Fibroblast of skin of back (primary cell): ENCODE measurements at places on chromosomes 4 and X.

- DNase-seq: peak; percentile 62
Observed at GRCh38 chrX:11239230-11239629, 54.0 kb upstream of the AMELX start.

DNA sequence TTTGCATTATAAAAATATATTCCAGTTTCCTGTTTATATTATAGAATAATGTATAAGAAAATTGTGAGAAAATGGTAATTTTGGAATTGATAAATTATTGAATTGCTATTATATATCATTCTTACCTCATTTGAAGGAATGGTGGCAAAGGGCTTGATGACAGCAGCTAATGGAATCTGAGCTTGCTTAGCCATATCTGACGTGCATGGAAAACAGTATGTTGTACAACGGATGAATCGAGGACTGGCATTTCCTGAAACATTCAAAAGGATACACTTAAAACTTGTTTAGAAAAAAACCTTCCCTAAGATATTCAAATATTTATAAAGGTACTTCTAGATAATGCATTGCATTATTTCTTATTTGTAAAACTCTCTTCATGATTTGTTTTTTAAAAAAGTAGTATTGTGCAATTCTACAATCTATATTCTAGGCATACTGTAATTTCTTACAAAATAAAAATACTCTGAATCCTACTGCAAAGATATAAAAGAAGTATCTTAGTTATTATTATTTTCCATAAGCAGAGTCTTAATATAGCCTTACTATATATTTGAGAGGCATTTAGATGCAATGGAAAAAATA is 38.3 kb downstream of the SEC24D start:
- peak; percentile 52 for DNase-seq

DNA sequence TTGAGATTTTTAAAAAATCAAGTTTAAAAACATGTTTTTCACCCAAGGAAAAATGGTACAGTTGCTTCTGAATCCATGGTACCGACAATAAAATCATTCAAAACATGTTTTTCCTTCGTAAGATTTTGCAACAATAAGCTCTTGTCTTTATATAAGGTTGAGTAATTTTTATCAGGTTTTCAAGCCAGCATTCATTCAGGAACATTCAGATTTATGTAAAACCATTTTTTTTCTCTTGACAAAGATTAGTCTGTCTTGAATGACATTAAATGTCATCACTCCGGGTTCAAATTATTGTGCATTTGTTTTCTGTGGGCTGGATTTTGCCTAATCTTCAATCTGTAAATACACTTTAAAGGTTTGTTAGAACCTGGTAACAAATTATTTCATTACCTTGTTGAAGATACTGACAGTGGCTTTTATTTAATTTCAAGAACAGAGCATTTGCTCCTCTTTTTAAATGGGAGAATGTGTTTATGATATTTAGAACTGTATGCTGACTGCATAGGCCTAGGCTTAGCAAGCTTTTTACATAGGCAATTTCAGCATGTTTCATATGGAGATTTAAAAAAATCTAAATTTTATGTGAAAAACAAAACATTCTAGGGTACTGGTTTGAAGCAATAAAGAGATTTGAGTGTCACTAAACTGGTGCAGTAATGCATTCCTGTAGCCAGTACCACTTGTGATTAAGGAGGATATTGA is 336.4 kb upstream of the HAND2 start:
- DNase-seq: no peak

- no peak for DNase-seq
Observed at GRCh38 chr4:101183221-101183620, 164.1 kb downstream of the PPP3CA start.

GRCh38 chr4:128241425-128241913 is 46.1 kb downstream of the PGRMC2 start:
- peak; percentile 99 for DNase-seq

- DNase-seq: peak; percentile 39
Observed at GRCh38 chr4:183249854-183250253, 70.2 kb downstream of the CLDN22 start.

DNA sequence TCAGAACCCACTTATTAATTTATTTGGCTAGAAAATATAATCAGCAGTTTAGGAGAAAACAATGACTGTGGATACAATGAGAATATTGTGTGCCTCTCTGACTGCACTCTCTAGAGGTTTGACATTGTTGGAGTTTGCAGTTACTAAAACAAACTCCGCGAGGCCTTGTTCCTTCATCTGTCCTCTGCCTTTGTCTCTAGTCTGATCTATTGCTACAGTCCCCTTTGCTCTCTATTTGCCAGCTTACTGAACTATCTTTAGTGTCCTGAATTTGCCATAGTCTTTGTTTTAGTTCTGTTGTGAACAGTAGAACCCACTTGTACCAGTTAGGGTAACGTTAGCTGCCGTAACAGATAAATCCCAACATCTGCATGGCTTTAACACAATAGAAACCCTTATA is 81.4 kb upstream of the RPS6KA3 start:
- no peak for DNase-seq

GRCh38 chrX:127404161-127404560 is 584.6 kb downstream of the PRR32 start:
- DNase-seq: no peak

- DNase-seq: peak; percentile 27
Observed at GRCh38 chrX:88883200-88883599, 136.2 kb downstream of the CPXCR1 start.

- DNase-seq: no peak
Observed at GRCh38 chr4:27947302-27947701, 1086.7 kb downstream of the STIM2 start.

DNA sequence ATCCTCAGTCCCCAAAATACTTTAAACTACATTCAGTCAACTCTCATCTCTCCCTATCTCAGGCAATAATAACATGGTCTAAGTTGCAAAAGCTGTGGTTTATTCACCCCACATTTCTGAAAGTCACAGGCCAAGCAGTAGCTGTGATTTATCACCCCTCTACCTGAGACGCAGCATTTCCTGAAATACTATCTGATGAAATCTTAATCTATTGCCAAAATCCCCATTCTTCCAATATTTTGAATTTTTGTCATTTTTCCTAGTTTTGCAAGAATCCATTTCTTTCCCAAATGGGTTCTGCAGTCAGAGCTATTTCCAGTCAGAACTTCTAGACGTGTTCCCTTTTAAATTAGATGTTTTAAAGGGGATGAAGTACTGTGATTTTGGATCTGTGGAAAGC is 148.3 kb downstream of the BANK1 start:
- DNase-seq: no peak

DNA sequence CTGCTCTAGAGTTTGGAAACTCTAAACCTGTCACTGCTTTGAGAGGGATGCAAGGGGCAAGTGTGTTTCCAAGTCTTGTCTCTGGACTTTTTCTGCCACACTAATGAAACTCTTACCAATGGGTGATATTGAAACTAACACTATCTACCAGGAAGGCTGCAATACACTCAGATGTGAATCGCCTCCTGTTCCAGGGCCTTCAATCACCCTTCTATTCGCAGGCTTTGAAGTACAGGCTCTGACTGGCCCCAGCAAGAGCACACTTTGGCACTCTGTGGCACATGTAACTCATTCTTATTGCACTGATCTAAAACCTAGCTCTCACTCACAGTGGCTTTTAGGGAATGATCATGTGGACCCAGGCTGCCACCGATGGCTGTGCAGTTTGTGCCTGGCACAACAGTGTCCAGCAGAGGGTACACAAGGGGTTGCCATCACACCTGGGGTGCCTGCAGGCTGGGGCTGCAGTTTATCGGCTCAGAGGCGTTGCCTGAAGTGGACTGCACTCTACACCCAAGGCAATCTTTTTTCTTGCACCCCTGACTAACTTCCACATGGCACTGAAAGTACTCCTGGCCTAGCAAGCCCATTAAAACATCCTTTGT is 210.8 kb downstream of the MGST2 start:
- DNase-seq: no peak

GRCh38 chrX:103254171-103254824 is 657 bp downstream of the TCEAL8 start:
- DNase-seq: peak; percentile 27

GRCh38 chr4:40307627-40308497 is 27.3 kb upstream of the CHRNA9 start:
- no peak for DNase-seq

- DNase-seq: no peak
Observed at GRCh38 chr4:155735496-155735895, 23.3 kb upstream of the GUCY1B1 start.

- no peak for DNase-seq
Observed at GRCh38 chrX:56785442-56785841, 56.4 kb downstream of the NBDY start.

DNA sequence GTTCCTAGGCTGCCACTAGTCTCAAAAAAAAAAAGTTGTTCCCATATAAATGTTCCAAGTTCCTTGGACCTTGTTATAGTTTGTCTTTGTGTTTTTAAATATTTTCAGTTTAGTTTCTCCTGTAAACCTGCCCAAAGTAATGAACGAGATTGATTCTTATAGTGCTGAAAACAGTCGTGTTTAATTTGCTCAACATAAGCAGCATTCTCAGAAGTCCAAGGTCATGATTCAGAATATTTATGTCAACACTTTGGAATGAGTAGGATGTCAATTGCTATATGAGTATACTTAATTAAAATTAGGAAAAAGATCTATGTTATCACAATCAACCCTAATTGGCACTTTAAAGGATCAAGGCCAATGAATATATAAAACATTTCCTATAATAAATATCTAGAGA is 510.9 kb downstream of the PPP4R3C start:
- peak; percentile 23 for DNase-seq

DNA sequence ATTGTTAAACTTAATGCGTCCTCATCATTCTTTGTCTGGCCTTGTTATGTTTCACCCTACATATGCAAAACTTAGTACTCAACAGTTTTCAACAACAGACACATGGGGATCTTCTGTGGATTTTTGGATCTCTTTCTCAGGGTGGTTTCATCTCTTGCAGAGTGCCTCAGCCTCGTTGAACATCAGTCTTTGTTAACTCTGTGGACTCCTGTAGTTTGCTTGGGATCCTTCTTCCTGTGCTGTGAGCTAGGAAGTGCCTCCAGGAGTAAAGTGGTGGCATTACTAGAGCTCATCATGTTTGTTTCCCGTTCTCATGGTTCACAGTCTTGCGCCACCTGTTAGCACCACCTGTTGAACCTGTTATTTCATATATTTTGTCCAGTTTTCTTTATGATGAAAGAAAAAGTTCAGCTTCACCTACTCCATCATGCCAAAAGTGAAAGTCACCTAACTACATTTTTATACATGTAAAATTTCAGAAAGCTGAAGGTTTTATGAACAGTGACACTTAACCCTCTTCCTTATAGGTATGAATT is 27.5 kb upstream of the NDUFC1 start:
- no peak for DNase-seq

- no peak for DNase-seq
Observed at GRCh38 chr4:33013282-33013681, 2293.1 kb downstream of the PCDH7 start.

- DNase-seq: no peak
Observed at GRCh38 chrX:94400488-94400887, 726.5 kb downstream of the FAM133A start.

GRCh38 chrX:23787745-23788118 is 4.8 kb downstream of the SAT1 start:
- DNase-seq: no peak

GRCh38 chr4:102552781-102553180 is 51.6 kb downstream of the NFKB1 start:
- DNase-seq: no peak

DNA sequence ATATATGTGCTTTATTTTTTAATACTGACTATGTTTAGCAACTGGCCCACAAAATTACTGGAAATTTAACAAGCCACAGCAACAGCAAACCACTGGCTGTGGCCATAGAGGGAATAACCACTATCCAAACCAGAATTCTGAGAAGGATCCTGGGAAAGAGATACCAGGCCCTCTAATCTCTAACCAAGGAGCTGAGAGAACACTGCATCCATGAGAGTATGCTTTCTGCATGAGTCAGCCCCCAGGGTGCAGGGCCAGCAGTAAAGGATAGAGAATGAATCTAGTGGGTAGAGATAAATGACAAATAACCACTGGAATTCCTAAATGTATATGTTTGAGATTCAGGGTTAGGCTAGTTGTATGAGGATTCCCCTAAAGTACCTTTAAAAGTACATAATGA is 221.8 kb downstream of the KIT start:
- DNase-seq: peak; percentile 95

DNA sequence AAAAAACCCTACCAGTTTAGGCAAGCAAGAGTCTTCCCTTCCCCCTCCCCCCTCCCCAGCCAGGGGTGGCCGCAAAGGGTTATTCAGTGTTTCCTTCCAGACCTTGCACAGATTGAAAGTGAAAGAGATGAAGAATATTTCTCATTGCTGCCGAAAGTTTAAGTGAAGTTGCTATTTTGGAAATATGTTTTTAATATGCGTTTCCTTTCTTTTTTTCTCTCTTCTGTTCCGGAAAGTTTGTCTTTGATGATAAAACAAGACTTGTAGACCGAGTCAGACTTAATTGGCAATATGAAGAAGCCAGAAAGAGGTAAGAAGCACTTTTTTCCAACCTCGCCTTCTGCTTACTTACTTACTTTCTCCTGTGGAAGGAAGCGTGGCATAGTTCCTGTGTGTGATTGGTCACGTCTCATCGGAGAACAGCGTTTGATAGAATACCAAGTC is 58.5 kb upstream of the CLCN4 start:
- DNase-seq: no peak

- no peak for DNase-seq
Observed at GRCh38 chrX:41603596-41603995, 85.2 kb upstream of the GPR34 start.

DNA sequence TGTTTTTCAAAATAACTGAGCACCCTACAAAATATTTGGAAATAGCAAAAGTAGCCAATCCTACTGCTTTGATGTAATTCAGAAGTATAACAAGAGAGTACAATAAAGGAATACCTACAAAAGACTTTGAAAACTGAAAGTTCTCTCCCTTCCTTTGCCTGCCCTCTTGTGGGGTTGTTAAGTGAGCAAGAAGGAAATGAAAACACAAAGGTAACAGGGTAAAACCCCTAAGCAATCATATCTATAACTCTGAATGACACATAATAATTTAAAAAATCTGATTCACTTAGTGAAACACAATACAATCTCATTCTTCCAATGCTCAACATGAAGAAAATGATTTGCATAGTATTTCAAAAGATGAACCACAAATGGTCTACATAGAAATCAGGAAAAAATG is 98.2 kb downstream of the FRYL start:
- DNase-seq: peak; percentile 25

DNA sequence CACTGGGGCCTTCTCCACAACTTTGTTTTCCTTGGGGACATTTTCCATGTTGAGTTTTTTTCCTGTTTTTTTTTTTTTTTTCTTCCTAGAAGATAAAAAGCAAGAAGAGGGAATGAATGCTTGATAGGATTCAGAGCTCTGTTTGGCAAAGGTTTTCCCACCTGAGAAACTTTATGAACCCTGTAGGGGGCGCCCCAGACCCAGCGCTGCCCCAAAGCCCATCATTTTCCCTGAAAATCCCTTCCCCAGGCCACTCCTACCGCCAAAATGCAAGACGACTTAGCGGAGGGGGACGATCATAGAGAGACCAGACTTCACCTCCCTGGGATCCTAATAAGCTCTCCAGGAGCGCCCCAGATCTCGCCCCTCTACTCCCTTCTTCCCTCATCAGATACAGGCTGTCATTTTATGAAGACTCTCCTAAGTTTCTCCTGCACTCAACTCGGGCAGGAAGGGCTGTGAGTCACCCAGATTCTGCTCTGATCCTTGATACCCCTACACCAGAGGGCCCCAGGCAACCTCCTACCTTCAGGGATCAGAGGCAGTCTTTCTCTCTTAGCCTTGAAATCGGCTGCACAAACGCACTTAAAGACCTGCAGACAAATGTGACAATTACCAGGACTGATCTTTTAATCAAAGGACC is 1.4 kb downstream of the BEX5 start:
- DNase-seq: no peak

- DNase-seq: no peak
Observed at GRCh38 chr4:119540249-119540648, 88.4 kb downstream of the PDE5A start.
